Stimulated activated naive CD8-positive, alpha-beta T cell treated with anti-CD3 and anti-CD28 coated beads, Interleukin-15, Interleukin-2, amounts not matched to agents 100 U/mL and 50 U/mL, for 24 hours (primary cell): ENCODE measurements at places on chromosomes 16 and 17.

DNA sequence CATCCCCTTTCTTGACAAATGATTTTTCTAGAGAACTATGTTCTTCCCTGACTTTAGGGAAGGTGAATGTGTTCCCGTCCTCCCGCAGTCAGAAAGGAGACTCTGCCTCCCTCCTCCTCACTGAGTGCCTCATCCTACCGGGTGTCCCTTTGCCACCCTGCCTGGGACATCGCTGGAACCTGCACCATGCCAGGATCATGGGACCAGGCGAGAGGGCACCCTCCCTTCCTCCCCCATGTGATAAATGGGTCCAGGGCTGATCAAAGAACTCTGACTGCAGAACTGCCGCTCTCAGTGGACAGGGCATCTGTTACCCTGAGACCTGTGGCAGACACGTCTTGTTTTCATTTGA, 7.4 kb downstream of the NAT9 start:
- DNase-seq = no peak

- DNase-seq = no peak
Observed at GRCh38 chr16:52022177-52022576, 524.8 kb downstream of the TOX3 start.

DNA sequence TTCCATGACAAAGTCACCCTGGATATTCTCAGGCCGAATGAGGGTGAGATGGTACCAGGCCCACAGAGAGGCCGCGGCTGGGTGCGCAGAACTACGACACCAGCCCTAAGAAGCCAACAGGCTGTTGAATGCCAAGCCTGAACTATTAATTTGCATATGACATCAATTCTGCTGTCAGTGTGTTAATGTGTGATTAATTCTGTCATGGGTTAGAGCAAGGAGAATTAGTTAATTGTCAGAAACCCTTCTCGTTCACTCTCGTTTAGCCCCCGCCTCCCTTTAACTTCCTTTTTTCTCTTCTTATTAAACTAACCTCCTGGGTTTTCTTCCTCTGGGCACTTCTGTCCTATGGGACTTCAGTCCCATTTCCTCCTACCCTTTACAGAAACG, 123.4 kb downstream of the ZFHX3 start:
- DNase-seq = no peak

DNA sequence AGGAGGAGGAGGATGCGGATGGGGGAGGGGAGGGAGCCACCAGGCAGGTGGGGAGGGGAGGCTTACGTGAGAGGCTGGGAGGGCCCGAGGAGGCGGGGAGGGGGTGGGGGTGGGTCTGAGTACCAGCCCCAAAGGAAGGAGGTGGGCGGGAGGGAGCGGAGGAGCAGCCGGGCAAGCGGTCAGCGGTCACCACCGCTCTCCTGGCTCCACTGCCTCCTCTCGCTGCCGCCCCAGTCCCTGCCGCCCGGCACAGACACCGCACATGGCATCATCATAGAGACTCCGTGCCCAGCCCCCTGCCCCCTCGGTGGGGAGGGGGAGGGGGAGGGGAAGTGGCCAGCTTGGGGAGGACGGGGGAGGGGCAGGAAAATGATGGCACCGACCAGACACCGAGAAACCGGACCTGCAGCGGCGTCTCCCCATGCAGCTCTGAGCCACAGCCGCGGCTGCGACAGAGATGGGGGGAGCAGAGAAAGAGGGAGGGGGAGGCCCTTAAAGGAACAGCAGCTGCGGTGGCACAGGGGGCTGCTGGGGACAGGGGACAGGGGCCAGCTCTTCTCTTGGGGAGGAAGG, at the start of gene TLCD3B:
TSS of gene TLCD3B (minus strand) at position 431 of the 573 bp plus-strand sequence. CDS start 744 bp downstream, outside the sequence.
- no peak for DNase-seq

DNA sequence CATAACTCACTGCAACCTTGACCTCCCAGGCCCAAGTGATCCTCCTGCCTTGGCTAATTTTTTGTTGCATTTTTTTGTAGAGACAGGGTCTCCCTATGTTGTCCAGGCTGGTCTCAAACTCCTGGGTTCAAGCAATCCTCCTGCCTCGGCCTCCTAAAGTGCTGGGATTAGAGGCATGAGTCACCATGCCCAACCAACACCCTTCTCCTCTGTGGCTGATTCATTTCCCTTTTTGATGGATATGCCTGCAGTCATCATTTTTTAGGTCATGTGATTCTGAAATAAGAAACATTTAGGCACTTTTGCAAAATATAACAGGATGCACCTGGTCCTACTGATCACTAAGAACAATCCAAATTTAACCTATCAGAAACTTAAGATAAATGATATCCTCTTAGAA, 44.0 kb upstream of the YPEL2 start:
- no peak for DNase-seq
